AG04449 (cell line): ENCODE measurements at places on chromosomes 11 and 22.

- DNase-seq, result no peak
Measured at GRCh38 chr11:65852508-65853245, 5.3 kb downstream of the CFL1 start.

DNA sequence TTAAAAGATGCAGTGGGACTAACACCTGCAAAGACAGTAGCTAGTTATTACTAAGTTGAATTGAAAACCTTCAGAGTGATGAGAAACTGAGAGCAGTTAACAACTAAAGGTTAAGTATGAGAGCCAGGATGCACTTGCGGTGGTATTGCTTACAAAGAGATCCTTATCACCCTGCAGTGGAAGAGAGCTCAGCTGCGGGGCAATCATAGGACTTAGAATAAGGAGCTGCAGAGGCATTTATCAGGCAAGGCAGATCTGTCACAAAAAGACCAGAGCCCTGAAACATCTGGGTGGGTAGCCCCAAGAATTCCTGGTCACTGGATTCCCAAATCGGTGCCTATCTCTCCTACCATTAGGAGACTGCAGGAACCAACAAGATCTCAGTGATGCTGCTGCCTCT, 34.3 kb upstream of the CFAP300 start:
- no peak for DNase-seq

DNA sequence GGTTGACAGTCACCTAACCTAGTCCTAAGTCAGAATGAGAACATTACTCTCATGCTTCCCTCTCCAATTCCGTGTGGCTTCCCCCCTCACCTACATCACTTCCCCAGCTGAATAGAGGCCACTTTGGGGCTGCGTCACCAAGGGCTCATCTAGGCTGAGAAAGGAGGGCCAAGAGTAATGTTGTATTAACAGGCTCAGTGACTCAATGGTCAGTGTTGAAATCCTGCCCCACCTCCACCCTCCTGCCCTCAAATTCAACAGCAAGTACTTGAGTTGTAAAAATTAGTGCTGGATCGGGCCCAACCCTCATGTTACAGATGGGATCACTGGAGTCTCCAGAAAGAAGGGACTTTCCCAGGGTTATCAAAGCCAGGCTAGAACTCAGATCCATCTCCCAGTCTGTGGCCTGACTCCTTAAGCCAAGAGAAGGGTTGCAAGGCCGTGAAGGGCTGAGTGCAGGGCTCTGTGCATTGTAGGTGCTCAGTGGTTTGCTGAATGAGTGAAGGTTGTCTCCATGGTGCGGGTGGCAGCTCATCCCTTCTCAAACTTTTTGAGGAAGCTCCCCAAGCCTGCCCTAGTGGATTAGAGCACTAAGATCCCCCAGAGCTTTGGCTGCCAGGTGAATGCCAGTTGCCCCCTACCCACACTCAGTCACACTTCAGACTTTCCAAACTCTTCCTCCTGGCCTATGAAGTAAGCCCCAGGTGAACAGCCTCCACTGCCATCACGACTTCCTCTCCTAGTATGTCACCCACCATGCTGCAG, 3.2 kb downstream of the DGAT2 start:
- no peak for DNase-seq

DNA sequence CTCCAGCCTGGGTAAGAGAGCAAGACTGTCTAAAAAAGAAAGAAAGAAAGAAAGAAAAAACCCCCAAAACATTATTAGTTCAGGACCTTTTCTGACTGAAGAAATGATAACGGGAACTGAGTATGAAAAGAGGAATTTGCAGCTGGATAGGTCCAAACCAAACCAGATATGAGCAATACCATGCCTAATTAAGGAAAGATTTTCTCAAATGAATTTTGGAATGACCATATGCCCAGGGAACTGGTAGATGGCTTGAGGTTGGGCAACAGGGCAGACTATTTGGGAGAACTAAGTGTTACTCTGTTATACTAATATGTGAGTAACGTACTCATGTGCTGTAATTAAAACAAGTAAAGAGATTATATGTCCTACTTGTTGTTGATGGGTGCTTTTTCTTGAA, 186.1 kb downstream of the TMEM135 start:
- no peak for DNase-seq

DNA sequence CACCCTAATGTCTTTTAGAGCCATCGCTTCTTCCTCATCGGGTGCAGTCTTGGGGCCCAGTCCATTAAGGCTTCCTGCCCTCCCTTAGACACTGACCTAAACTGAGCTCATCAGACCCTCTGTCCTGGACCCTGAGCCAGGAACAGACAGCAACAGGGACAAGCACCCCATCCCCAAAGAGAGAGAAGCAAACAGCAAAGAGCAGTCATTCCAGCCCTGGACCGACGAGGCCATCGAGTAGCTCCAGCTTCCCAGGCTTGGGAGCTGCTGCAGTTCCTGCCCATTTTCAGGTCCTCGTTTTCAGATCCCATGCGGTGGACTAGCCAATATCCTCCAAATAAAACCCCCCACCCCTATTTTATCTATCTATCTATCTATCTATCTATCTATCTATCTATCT, 25.8 kb upstream of the CACNG2 start:
- DNase-seq, result no peak
